ENCODE measurements at places on chromosomes 12 and 14.

DNA sequence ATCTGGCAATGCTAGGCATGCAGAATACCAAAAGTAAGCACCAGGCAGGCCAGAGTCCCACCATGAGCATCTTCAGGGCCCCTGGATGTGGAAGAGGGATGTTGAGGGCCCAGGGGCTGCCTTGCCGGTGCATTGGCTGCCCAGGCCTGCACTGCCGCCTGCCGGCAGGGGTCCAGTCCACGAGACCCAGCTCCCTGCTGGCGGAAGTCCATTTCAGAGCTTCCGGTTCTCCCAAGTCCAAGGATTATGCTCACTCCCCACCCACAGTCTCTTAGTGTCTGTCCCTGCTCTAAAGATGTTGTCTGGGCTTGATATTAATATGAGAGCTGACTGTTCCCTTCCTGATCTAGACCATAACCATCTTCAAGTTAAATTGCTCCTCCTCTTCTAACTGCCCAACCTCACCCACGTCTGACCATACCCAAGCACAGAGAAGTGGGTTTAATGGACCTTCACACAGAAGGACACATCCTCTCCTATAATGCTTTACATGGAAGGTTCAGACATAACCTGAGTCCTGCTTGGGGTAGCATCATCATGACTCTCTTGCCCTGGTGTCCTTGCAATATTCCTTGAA is 117.4 kb downstream of the DAD1 start:
- no peak for DNase-seq

DNA sequence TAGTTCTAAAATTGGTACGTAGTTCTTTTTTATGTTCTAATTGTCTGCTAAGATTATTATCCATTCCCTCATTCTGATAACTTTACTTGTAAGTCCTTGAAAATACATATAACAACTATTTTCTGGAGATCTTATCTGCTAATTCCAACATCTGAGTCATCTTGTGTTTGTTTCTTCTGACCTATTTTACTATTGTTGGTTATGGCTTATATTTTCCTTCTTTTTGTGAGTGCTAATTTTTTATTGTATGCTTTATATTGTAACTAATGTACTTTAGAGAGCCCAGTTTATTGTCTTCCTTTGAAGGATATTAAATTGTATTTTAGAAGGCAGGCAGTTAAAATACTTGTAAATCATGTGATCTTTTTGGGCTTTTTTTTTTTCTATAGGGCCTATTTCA is 149.3 kb upstream of the LRFN5 start:
- DNase-seq = no peak

GRCh38 chr14:80202888-80203562 is 8.3 kb downstream of the DIO2 start:
- no peak for DNase-seq

- DNase-seq = no peak
Observed at GRCh38 chr14:55912344-55912743, 205.9 kb upstream of the PELI2 start.

- no peak for DNase-seq
Observed at GRCh38 chr14:102761206-102761605, 16.0 kb upstream of the TRAF3 start.

GRCh38 chr12:33669349-33669748 is 229.7 kb upstream of the SYT10 start:
- no peak for DNase-seq

GRCh38 chr12:51062631-51063397 is 14.7 kb downstream of the LETMD1 start:
- no peak for DNase-seq

DNA sequence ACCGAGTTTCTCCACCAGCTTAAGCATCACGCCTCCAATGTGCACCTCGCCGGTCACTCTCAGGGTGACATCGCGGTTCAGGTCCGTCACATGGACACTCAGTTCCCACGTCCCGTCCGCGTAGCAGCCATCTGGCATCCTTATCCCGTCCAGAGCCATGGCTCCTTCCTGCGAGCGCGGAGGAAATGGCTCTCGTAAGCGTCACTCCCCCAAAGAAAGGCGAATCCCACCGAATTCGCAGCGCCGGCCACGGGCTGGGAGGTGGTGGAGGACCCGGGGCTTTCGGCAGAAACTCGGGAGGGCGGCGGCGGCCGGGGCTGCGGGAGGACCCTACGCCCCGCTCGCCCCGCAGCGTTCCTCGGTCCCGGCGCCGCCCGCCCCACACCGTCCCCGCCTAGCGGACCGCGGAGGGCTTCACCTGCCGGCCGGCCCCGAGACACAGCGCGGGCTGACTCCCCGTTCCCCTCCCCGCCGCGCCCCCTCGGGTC is 396 bp downstream of the FERMT2 start:
- peak; percentile 82 for DNase-seq

DNA sequence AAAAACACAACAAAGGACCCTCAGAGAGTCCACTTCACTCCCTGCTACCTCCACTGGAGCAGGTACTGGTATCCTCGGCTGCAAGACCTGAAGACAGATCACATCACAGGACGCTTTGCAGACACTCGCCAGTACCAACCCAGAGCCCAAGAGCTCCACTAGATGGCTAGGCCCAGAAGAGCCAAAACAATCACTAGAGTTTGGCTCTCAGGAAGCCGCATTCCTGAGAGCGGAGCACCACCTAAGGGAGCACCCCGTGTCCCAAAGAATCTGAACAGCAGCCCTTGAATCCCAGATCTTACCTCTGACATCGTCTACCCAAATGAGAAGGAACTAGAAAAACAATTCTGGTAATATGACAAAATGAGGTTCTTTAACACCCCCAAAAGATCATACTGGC is 399.8 kb downstream of the RAD51B start:
- no peak for DNase-seq

- no peak for DNase-seq
Observed at GRCh38 chr12:72234886-72235285, 37.3 kb upstream of the TRHDE start.

- no peak for DNase-seq
Observed at GRCh38 chr14:96273629-96274028, 17.6 kb downstream of the BDKRB1 start.

DNA sequence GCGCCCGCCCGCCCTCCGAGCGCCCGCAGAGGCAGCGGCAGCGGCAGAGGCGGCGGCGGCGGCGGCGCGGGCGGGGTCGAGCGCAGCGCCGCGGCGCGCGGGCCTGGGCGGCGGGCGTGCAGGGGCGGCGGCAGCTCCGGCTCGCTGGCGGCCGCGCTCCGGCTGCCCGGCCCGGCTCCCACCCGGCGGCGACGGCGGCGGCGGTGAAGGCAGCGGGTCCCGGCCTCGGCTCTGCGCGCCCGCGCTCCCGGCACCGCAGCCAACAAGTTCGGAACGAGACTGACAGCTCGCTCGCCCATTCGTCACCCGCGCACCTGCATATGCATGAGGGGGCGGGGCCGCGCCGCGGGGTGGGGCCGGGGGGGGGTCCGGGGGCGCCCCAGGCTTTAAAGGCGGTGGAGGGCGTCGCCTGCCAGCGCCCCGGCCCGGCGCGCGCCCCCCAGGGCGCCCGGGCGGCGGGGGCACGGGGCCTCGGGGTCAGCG is at the start of gene JAG2:
TSS of gene JAG2 (minus strand) at position 281 of the 483 bp plus-strand sequence. CDS start 356 bp downstream, outside the sequence.
- no peak for DNase-seq

GRCh38 chr12:466039-466438 is 6.3 kb downstream of the B4GALNT3 start:
- DNase-seq = no peak

- DNase-seq = no peak
Observed at GRCh38 chr14:89498878-89499277, 81.8 kb upstream of the FOXN3 start.

- DNase-seq = no peak
Observed at GRCh38 chr12:124844411-124845397, 19.0 kb downstream of the SCARB1 start.

GRCh38 chr12:95022477-95022876 is 19.0 kb upstream of the NDUFA12 start:
- no peak for DNase-seq

DNA sequence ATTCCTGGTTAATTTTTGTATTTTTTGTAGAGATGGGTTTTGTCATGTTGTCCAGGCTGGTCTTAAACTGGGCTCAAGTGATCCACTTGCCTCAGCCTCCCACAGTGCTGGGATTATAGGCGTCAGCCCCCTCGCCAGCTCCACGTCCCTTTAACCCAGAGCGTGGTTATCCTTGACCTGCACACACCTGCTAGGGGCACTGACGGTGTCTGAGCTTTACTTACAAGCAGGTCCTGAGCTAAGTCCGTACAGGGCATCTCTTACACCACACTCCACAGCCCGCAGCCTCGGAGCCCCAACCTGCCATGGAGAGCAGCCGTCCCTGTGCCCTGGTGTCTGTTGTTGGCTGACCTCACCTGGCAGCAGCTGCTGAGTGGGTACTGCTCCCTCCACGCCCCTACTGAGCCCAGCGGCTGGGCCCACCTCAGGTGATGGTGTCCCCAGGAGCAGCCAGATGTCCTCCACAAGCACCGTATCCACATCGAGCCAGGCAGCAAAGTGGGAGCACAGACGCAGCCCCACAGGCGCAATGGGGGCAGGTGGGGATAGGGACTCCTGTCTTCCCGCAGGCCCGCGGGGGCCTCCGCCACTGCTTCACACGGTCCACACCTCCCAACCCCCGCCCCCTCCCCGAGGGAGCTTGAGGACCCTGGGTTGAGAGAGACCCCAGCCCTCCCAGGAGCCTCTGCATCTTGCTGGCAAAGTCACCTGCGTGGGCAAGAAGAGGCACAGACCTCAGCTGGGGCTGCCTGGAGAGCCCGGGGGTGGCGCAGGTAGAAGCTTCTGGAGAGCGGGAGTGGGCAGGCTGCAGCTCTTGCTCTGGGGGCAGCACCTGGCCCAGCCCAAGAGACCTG is 325.4 kb upstream of the SFSWAP start:
- DNase-seq = no peak

DNA sequence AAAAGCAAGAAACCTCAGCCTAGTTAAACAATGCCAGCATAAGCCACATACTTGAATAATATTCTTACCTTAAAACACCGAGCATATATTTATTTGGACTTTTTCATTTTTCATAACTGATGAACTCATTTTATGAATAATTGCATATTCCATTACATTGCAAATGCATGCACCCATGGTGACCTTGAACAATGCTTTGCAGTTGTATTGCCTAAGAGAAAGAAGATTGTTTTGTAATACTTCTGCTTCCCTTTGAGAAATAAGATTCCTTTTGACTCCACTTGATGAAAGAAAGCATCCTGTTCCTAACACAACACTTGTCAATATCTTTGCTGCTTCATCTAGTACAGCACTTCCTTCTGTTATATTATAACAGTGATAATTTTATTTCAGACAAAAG is 1182.2 kb downstream of the FLRT2 start:
- no peak for DNase-seq

- no peak for DNase-seq
Observed at GRCh38 chr12:25743679-25744215, 190.7 kb upstream of the LMNTD1 start.

DNA sequence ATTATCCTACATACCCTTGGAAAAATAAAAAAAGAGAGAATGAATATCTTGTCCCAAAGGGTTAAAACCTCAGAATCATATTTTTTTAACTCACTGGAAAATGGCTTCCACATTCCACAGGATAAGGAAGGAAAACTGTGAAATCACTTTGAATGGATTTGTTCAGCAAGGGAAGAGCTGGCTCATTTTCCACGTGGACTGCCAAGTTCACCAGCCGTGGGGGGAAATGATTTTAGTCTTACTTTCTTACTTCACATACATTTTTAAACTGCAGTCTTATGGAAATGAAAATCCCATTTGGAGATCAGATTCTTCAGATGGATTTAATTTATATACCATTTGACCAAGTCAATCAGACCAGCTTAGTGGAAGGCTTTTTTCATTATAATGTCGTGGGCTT is 29.9 kb upstream of the AEBP2 start:
- DNase-seq = peak; percentile 83

- no peak for DNase-seq
Observed at GRCh38 chr14:22919601-22919921, 612 bp upstream of the RBM23 start.

Measured in muscle of arm (tissue), 14 donors.